ENCODE measurements at places on chromosomes 7 and 10. TPM values are rescaled to one million over a fixed set of nuclear protein-coding genes. Genes with fewer than 3 reads are reported as not detected.

The GRID1 gene
- total RNA-seq = 0.08 TPM

GRCh38 chr7:26504411-26505120 is 212.9 kb downstream of the SNX10 start:
- H3K4me3 ChIP-seq = no peak overlapping the region
- no peak overlapping the region for H3K27ac ChIP-seq
- H3K4me1 ChIP-seq = no peaks in the 10 kb centered on the region
- H3K27me3 ChIP-seq = no peaks in the 10 kb centered on the region

- H3K27me3 ChIP-seq = no peaks in the 10 kb centered on the region
- H3K4me1 ChIP-seq = peaks cover 7% of the 10 kb centered on the region
- no peaks in the 10 kb centered on the region for H3K36me3 ChIP-seq
- H3K4me3 ChIP-seq = no peak overlapping the region
Measured at GRCh38 chr7:101869026-101869900, 51.8 kb downstream of the CUX1 start.

The SFTPA1 gene
- 3.7 TPM for total RNA-seq

DNA sequence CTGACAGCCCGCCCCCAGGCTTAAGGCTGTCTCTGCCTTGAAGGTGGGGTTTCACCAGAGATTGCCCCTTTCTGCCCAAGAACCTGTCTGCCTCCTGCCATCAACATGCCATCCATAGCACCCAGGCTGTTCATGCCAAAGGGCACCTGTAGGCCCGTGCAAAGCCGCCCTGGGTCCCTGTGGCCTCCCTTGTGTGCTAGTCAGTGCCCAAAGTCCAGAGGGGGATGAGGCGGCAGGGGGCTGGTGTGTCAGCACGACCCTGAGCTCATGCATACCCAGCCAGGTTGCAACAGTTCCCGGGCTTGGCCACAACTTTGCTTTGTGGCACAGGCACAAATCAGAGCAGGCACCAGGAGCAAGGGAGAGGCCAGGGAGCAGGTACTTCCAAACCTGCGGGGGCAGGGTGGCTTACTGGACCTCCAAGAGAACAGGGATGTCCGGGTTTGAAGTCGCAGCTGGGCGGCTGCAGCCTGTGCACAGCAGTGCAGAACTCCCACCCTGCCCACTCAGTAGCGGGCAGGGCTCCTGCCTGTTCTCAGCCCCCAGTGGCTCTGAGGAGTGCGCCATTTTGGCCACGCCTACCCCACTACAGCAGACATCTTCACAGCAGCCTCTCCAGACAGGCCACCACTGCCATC is 671.1 kb upstream of the GRM3 start:
- H3K4me3 ChIP-seq = no peak overlapping the region
- H3K4me1 ChIP-seq = no peaks in the 10 kb centered on the region
- H3K36me3 ChIP-seq = no peaks in the 10 kb centered on the region
- DNase-seq = no peak
- H3K27me3 ChIP-seq = no peaks in the 10 kb centered on the region

GRCh38 chr10:21261842-21262294 is 263.6 kb downstream of the SKIDA1 start:
- no peak overlapping the region for H3K27ac ChIP-seq
- no peaks in the 10 kb centered on the region for H3K36me3 ChIP-seq
- H3K27me3 ChIP-seq = no peaks in the 10 kb centered on the region
- DNase-seq = no peak
- H3K4me1 ChIP-seq = no peaks in the 10 kb centered on the region

DNA sequence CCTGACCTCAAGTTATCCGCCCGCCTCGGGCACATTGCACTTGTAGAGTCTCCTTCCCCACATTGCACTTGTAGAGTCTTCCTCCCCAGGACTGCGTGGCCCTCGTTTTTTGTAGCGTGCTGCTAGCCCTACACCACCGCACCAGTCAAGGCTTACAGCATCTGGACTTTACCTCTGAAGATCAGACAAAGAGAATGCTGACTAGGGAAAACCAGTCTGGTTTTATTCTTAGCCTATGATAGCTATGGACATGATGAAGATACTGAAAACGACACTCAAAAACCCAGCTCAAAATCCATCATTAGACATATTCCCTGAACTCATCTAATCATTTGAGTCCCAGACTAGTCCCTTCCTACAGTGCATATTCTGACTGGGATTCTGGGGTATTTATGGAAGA is 71.9 kb upstream of the AKR1E2 start:
- no peak overlapping the region for H3K4me3 ChIP-seq
- DNase-seq = no peak
- H3K4me1 ChIP-seq = no peaks in the 10 kb centered on the region
- no peak overlapping the region for H3K27ac ChIP-seq
- no peaks in the 10 kb centered on the region for H3K27me3 ChIP-seq

DNA sequence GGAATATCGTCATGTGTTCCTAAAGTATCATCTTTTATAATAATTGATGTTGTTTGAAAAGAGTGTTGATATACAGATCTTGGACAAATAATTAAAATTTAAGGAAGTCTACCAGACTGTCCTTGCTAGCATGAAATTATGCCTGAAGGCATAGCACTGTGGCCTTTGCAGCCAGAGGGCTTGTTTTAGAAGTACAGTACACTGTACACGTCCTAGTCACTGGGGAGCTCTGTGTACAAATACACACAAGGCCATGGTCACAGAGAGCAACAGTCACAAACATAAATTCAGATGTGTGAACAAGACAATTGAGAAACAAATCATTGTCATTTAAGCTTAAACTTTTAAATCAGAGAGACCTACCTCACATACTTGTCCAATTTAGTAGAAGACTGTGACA is 133.0 kb downstream of the KIAA1217 start:
- H3K4me3 ChIP-seq = no peak overlapping the region
- H3K27ac ChIP-seq = no peak overlapping the region
- H3K36me3 ChIP-seq = no peaks in the 10 kb centered on the region
- no peaks in the 10 kb centered on the region for H3K4me1 ChIP-seq

DNA sequence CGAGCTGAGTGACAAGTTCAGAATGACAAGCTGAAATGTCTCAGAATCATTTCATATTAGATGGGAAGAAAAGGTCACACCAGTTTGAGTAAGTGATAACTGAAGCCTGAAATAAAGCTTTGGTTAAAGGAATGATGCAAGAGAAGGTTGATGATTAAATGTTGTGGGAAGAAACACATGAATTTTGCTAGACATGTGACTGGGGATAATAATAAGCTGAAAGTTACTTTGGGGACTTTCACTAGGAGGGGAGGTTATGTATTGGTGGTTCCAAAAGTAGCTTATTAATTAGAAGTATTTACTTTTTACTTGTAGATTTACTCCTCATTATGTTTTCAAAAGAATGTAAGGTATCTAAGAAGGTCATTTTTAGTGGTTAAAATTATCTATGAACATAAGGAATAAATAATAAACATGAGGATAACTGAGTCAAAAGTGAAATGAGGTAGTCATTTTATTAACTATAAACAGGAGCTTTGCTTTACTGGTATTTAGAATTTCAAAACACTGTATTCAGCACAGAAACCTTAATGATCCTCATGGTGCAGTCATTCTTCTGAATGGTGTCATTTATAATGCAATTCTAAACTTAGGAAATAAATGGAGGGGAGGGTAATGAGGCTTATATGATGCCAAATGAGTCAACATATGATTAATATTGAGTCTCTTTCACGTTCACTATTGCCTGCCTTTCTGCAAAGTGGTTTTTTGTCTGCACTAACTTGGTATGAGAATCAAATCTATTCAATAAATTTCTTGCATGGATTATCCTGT is 63.7 kb downstream of the PRKG1 start:
- H3K4me3 ChIP-seq = no peak overlapping the region
- H3K27ac ChIP-seq = no peak overlapping the region
- DNase-seq = no peak
- no peaks in the 10 kb centered on the region for H3K4me1 ChIP-seq
- no peaks in the 10 kb centered on the region for H3K27me3 ChIP-seq

The PNLIPRP3 gene
- not detected for total RNA-seq

The ZNF786 gene
- 6.4 TPM for total RNA-seq

DNA sequence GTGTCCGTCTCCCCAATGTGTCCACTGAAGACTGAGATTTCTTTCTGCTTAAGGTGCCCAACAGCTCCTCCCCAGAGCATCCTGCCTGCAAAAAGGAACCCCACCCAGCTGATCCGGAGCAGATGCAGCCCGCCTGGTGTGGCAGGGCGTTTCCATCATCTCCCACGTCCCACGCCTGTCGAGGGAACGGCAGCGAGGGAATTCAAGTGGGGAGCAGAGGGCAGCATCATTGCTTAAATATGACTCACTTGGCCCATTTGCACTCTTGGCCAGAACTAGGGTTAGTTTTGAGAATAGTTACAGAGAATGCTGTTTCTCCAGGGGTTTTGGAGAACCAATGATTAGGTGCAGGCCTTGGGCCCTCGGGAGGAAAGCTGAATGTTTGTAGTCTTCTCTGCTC is 20.8 kb downstream of the VWA2 start:
- H3K27ac ChIP-seq = no peak overlapping the region
- H3K4me3 ChIP-seq = no peak overlapping the region
- no peaks in the 10 kb centered on the region for H3K27me3 ChIP-seq
- H3K4me1 ChIP-seq = peaks cover 4% of the 10 kb centered on the region
- H3K36me3 ChIP-seq = no peaks in the 10 kb centered on the region

The FKBP6 gene
- total RNA-seq = not detected

- H3K4me3 ChIP-seq = no peak overlapping the region
- H3K36me3 ChIP-seq = no peaks in the 10 kb centered on the region
- no peaks in the 10 kb centered on the region for H3K4me1 ChIP-seq
- no peaks in the 10 kb centered on the region for H3K27me3 ChIP-seq
- DNase-seq = no peak
- no peak overlapping the region for H3K27ac ChIP-seq
Measured at GRCh38 chr7:68581417-68581816, 1016.9 kb upstream of the AUTS2 start.

The HOXA9 gene
- total RNA-seq = not detected

- no peak overlapping the region for H3K27ac ChIP-seq
- H3K36me3 ChIP-seq = peaks cover 24% of the 10 kb centered on the region
- no peak overlapping the region for H3K4me3 ChIP-seq
- no peaks in the 10 kb centered on the region for H3K27me3 ChIP-seq
- no peak for DNase-seq
Measured at GRCh38 chr10:7795605-7796004, 7.6 kb downstream of the ATP5F1C start.

Measured in GM12878 (cell line).